ENCODE measurements at places on chromosomes 4 and X.

DNA sequence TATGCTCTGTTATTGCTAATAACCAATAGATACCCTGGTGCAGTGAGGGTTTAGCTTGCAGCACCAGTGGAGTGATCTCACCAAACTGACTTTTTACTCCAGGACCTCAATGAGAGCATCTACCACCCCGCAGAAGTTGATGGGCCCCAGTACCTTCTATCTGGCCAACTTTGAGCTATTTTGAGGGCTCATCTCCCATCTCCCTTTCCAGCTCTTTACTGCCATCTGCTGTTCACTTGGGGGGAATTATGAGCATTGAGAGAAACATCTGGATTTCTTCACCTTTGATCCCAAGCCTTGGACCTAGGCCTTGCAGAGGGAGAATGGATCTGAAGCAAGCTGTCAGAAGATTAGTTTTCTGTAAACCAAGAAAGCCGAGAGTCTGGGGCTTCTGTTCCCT is 143.6 kb downstream of the TMEM164 start:
- DNase-seq = no peak

- peak; percentile 7 for DNase-seq
Measured at GRCh38 chrX:46791927-46792809, 33.2 kb upstream of the SLC9A7 start.

DNA sequence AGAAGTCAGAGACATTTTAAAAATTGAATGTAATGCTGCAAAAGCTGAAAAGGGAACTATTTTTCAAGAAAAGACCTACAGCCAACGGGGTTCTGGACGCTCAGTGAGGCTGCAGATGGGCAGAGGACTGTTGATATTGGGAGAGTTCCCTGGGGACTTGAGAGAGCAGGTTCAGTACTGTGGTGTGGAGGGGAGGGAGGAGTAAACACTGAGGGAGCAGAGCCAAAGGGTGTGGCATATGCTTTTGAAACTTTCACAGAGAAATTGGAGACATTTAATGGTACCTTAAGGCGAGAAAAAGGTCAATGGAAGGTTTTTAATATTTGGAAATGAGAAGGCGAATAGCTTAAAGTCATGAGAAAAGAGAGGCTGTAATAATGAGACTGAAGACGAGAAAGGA is 62.2 kb upstream of the GPM6A start:
- DNase-seq = no peak

DNA sequence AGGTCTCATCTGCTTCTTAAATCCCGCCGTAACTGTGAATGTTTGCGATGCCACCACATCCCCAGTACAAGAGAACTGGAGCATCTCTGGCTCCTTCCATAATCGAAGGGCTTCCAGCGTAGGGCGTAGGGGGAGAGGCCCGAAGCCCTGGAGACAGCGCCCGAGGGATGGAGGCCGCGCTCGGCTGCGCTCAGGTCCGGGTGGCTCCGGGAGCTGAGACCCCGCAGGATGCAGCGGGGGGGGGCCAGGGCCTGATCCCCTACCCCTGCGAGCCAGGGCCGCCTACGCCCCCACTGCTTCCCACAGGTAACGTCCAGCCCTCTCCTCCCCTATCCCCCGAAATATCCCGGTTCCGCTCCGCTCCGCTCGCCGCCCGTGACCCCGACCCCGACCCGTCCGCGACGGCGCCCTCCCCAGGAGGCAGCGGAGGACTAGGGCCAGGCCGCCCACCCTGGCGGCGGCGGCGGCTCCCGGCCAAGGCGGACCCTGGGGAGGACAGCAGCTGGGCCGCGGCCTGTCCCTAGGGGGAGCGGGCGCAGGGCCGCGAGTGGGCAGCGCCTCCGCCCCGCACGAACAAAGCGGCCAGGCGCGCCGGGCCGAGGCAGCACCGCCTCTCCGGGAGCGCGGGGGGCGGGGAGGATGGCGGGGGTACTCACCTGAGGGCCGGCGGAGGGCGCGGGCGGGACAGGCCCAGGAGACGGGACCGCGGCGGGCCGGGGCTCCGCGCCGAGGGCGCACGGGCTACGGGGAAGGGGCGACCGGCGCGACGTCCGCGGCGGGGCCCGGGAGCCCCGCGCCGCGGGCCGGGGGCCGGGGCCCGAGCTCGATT is 723 bp downstream of the WDFY3 start:
- no peak for DNase-seq

DNA sequence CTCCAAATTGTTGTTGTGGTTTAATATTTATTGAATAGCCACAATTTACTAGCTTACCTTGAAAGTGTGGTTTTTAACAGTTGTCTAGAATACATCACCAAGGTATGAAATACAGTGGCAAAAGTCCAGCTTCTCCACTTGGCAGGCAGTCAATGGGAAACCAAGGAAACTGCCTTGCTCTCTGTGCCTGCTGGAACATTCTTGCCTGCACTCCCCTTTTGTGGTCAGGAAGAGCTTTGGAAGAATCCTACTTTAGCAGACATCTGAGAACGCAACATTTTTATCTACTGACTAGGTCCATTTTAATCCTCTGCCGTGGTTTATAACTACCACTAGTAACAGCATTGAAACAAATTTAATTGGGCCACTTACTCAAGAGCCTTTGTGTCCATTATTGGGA is 64.5 kb downstream of the TENM3 start:
- DNase-seq = no peak

DNA sequence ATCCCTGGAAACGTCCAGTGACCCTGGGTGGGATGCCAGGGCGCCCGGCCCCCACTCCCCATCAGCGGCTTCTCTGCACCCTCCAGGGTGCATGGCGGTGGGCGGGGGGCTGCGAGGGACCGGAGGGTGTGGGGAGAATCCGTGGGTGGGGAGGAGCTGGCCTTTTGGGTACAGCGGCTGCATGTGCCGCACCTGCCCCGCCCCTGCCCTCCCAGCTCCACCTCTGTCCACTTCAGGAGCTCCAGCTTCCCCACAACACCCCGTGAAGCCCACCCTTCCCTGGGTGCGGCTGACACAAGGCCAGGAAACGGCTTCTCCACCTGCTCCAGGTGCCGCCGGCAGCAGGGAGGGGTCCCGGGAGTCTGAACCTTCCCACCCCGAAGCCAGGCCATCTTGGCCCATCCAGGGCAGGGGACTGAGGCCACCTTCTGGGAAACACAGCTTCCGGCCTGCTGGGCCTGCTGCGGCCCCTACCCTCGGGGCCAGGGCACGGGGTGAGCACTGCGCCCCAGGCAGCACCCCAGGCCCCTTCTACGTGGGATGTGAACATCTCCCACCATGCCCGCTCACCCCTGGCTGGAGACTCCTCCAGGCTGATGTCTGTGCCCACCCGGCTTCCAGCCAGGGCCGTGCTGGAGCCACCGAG is 34.6 kb downstream of the CPLX1 start:
- DNase-seq = no peak

- no peak for DNase-seq
Measured at GRCh38 chrX:123422875-123423274, 238.8 kb downstream of the GRIA3 start.

GRCh38 chr4:87527431-87528220 is 1.6 kb downstream of the SPARCL1 start:
- no peak for DNase-seq

DNA sequence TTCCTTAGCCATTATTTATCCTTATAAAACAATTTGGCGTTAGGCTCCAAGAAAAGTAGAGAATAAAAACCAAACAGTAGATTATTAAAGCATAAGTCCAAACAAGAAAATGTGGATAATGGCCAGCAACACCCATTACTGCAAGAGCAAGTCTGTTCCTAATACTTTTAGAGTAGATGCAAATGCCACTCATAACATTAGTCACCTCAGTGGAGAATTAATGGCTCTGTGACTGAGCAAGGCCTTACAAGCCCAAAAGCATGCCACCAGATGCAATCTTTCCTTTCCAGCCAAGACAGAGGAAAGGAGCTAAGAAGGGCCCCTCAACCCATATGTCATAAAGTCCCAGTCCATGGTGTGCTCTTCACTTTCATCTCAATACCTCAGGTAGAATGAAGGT is 373.8 kb downstream of the OPHN1 start:
- no peak for DNase-seq

DNA sequence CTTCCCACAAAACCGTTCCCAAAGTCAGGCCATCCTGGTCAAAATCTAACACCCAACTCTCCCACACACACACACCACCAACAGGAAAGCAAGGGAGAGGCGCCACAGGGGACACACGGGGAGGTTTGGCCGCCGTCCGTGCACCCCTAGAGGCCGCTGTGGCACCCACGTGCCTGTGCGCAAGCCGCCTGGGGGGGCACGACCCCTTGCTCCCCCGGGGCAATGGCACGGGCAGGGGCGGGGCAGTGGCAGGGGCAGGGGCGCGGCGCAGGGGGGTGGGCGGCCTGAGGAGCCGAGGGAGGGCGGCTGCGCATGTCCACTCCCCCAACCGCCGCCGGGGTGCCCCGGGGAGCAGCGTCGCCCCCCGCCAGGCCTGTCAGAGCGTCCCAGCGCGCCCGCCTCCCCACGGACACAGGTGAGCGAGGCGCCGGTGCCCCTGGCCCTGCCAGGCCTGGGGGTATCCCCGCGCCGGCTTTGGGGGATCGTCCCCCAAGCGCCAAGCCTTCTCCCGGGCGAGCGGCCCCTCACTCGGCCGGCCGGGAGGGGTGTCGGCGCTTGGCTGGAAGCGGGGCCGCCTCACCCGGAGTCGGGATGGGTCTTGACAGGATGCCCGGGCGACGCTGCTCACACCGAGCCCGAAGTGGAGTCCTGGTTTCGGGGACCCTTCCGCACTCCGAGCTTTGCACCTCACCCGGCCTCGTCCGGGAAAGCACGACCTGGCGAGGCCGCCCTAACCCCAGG is at the start of gene ERAS:
ERAS (plus strand) TSS at position 379 of the 741 bp plus-strand sequence. CDS start 2,611 bp downstream, outside the sequence.
- DNase-seq = no peak

DNA sequence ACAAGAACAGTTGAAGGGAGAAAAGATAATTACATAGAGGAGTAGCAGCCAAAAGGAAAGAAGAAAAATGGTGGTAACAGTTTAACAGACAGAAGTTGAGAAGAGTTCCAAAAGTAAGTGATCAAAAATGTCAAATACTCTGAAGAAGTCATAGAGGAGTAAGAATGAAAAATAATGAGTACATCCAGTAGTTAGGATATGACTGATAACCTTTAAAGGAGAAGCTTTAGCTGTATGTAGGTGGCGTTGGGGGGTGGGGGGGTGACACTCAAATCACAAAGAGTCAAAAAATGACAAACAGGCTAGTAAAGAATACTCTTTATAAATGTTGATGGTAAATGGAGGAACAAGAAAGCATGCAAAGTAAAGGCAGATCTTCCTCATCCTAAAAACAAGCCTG is 40.6 kb downstream of the RAB33A start:
- no peak for DNase-seq

DNA sequence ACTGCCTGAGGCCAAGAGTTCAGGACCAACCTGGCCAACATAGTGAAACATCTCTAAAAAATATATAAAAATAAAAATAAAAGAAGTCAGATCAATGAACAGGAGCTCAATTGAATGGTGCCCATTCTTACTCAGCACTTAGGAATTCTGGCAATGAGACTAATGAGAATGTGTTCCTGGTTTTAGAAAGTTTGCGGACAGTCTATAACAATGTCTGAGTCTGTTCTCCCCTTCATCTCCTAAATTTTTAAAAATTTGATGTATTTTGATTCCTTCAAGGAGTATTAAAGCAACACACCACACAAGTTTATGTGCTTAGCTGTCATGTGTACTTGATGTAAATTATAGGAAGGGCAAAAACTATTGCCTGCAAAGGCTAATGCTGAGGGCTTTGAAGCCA is 30.6 kb upstream of the KCNIP4 start:
- no peak for DNase-seq

GRCh38 chrX:12460929-12461328 is 322.7 kb downstream of the FRMPD4 start:
- no peak for DNase-seq

GRCh38 chr4:31083456-31083855 is 363.3 kb downstream of the PCDH7 start:
- no peak for DNase-seq
